ENCODE measurements at places on chromosomes 11 and 22.

- no peak for DNase-seq
Measured at GRCh38 chr11:24515632-24516031, 18.8 kb downstream of the LUZP2 start.

- no peak for DNase-seq
Measured at GRCh38 chr11:133265530-133266035, 266.7 kb downstream of the OPCML start.

DNA sequence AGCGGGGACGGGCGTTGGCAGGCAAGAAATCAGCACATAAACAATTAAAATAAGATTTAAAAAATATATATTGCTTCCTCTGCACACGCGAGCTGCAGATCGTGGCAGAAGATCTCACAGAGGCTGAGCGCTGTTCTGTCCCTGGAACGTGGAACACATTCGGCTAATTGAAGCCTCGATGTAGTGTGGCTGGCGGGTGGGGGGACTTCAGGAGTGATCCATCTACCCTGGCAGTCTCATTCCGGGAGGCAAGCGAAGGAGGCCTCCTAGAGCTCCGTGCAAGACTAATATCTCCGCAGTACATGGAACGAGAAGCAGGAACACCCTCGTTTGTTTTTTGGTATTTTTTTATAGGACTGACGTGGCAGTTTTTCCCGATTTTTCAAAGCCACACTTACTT lies 402.4 kb downstream of the MN1 start:
- no peak for DNase-seq

GRCh38 chr11:120392314-120392713 lies 56.1 kb downstream of the ARHGEF12 start:
- DNase-seq, result no peak

- no peak for DNase-seq
Measured at GRCh38 chr11:73290536-73290935, 17.5 kb upstream of the ARHGEF17 start.

DNA sequence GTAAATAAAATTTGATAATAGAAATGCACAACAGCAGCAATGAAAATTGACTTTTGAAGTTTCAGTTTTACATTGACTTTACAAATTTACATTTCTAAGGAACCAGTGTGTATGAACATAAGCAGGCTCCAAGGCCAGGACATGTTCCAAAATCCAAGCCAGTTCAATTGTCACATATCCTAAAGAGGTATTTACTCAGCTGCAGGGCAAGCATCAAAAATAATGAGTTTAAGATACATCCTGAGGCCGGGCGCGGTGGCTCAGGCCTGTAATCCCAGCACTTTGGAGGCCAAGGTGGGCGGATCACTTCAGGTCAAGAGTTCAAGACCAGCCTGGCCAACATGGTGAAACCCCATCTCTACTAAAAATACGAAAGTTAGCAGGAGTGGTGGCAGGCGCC lies 39.0 kb upstream of the AKIP1 start:
- DNase-seq, result no peak

- DNase-seq, result no peak
Measured at GRCh38 chr11:108965306-108966001, 300.6 kb downstream of the DDX10 start.

DNA sequence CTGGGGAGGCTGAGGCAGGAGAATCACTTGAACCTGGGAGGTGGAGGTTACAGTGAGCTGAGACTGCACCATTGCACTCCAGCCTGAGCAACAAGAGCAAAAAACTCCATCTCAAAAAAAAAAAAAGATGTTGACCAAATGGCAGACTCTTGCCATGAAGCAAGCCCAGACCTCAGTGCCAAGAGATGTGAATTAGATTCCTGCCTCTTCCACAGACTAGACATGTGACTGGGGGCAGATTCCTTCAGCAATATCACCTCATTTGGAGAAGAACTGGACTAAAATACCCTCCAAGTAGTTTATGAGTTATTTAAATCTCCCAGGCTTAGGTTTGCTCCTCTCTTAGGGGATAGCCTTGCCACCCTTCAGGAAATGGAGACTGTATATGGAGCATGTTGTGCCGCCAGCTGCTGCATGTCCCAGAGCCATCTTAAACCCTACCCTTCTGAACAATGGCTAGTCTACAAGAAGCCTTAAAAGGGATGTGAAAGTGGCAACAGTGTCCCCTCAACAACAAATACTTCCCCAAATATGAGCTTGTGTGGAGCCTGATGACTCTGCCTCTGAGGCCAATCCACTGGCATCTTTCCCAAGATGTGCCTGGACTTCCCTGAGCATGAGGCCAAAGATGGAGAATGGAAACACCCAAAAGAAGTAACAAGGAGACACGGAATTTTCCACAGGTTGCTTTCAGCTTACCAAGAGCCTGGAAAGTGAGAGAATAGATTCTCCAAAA lies 763 bp upstream of the MS4A7 start:
- no peak for DNase-seq

GRCh38 chr22:44573451-44573850 lies 75.4 kb upstream of the RTL6 start:
- DNase-seq, result no peak

DNA sequence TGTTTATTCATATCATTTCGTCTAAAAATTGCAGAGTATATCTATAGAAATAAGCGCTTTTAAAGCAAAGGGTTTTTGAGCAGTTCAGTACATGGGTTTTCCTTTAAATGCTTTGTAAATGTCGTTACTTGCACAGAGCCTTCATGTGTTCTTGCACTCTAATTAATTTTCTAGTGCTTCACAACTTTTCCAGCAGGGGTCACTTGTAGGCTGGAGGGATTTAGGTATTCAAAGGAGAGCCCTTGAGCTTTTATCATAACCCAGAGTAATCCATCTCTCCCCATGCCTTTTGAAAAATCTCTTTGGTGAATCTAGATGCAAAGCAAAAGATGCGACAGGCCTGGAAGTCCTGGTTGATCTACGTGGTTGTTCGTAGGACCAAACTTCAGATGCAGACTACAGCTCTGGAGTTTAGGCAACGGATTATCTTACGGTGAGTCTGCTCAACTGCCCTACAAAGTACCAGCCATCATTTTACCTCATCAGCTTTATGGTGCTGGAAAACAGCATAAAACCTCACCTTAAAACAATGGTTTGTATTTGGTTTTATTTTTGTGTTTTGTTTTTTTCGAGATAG lies 60.4 kb downstream of the SFI1 start:
- DNase-seq, result no peak

DNA sequence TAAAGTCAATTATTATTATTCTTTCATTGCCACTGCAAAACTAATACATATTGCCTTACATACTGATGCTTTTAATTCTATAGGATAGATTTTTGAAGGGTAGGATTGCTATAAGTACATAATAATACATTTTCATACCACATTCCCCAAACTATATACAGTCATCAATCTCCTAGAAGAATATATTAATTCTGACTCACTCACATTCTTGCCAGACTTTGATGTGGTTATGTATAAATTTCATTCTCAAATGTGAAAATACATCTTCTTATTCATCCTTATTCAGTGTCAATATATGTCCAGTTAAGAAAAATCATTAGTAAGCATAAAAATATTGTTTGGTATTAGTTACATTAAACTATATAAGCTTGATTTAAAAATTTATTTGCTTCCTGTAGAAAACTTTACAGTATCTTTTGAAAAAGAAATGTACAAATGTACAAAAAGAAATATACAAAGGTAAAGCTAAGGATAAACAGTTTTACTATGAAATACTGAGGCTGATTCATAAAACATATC lies 458.8 kb upstream of the CNTN5 start:
- no peak for DNase-seq

- DNase-seq, result no peak
Measured at GRCh38 chr22:49437956-49438355, 389.7 kb downstream of the BRD1 start.

DNA sequence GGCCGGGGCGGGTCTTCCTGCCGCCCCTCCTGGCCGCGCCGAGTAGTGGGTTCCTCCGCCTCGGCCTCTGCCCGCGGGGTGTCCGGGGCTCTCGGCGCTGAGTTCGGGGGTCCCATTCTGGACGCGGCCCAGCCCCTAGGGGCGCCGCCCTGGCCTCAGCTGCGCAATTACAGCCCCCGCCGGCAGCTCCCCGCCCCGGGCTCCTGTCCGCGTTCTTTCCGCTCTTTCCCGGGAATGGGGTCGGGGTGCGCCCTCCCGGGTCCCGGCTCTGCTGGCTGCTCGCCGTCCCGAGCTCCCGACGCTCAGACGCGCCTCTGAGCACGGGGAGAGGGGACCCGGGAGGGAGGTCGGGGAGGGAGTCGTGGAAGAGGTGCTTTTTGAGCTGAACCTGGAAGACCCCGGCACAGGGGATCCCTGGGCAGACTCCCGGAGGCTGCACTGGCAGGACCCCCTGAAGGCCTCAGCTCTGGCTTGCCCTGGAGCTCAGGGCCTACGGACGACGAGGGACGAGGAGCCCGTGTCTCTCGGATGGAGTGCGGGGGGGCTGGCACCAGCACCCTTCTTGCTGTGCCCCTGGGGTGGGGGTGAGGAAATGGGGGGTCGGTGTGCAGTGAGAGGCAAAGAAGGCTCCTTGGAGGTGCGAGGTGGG lies 558 bp downstream of the TSPAN4 start:
- no peak for DNase-seq

- DNase-seq, result no peak
Measured at GRCh38 chr11:22491555-22492225, 133.9 kb downstream of the FANCF start.

GRCh38 chr22:46039535-46039934 lies 62.6 kb upstream of the WNT7B start:
- no peak for DNase-seq

GRCh38 chr11:33672273-33672672 lies 28.4 kb downstream of the C11orf91 start:
- DNase-seq, result no peak
